ENCODE measurements at places on chromosomes 13 and 19. TPM values are rescaled to one million over a fixed set of nuclear protein-coding genes. Genes with fewer than 3 reads are reported as not detected.
A peak's percentile ranks its signal among the peaks of the same experiment; 100 is the strongest.

The ZNF418 gene
- total RNA-seq, result 10.9 TPM

DNA sequence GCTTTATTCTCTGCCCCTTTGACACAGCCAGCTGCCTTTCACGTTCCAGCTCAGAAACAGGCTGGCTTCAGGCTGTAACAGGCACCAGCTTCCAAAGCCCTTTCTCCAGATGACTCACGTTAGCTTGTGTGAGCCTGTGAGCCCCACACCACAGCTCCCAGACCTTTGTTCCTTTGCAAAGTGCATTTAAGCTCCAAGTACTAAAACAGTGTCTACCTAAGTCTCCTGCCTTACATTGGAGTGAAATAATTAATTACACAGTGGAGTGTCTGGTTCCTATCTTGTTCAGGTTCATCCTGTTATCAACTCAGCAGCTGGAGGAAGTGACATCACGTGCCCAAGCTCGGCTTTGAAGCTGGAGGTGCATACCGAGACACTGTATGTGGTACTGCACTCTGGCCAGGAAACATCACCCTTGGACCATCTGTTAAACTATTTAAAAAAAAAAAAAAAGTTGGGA is 475.8 kb downstream of the FOXO1 start:
- H3K36me3 ChIP-seq, result no peaks in the 10 kb centered on the region
- no peak for DNase-seq

DNA sequence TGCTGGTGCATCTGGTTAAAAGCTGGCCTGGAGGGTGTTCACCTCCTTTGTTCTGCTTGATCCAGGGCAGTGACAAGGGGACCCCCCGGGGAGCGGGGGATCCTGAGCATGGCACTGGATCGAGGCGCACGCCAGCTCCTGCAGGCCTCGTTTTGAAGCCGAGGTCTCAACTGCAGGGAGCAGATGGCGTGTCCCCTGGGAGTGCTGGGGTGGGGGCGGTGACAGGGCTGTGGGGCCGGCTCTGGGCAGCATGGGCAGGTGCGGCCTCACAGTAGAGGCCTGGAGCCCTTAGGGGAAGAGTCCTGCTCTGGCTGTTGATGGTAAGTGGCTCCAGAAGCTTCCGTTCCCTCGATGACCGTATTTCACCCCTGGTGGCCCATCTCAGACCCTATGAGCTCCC is 51.8 kb downstream of the CRTC1 start:
- peaks cover 17% of the 10 kb centered on the region for H3K4me1 ChIP-seq
- no peak overlapping the region for H3K27ac ChIP-seq
- H3K4me3 ChIP-seq, result no peak overlapping the region

DNA sequence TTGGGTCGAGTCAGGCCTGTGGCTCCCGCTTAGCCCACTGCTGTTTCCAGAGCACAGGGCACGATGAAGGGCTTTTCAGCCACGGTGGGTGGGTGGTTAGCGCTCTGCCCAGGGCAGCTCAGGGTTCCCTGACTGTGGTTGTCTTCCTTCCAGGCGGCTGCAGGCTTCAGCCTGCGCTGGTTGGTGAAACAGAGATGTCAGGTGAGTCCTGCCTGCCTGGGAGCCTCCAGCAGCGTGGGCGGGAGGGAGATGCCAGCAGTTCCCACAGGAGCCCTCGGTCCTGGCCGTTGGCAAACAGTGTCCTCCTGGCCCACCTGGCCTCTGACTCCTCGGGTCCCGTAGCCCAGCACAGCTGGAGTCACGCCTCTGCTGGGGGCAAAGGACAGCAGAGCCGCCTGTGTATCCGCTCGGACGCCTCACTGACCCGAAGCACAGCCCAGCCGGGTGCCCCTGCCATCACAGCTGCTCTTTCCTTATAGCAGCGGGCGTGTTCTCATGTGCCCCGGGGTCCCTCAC is 9.7 kb downstream of the ADAT3 start:
- H3K27ac ChIP-seq, result no peak overlapping the region
- no peaks in the 10 kb centered on the region for H3K27me3 ChIP-seq
- no peak overlapping the region for H3K4me3 ChIP-seq
- no peaks in the 10 kb centered on the region for H3K4me1 ChIP-seq
- no peak for DNase-seq

- peaks cover 26% of the 10 kb centered on the region for H3K27me3 ChIP-seq
- H3K36me3 ChIP-seq, result no peaks in the 10 kb centered on the region
- no peak overlapping the region for H3K27ac ChIP-seq
- no peak overlapping the region for H3K4me3 ChIP-seq
Observed at GRCh38 chr19:35313587-35313986, 15.4 kb upstream of the CD22 start.

The FBN3 gene
- total RNA-seq, result not detected

The BCAM gene
- total RNA-seq, result 91.9 TPM

The CD79A gene
- total RNA-seq, result not detected

DNA sequence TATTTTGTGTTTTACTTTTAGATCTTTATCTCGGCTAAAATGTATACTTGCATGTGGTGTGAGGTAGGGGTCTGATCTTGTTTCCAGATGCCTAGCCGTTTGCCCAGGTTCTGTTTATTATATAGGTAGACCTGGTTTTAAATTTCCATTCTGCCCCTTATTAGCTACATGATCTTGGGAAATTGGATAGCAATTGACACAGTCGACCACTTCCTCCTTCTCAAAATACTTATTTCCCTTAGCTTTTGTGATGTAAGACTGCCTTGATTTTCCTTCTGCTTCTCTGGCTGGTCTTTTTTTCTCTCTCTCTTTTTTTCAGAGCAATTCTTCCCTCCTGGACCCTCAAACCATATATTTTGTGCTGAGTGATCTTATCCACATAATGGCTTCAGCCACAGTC is 3.0 kb upstream of the PGLYRP1 start:
- no peak overlapping the region for H3K4me3 ChIP-seq
- no peaks in the 10 kb centered on the region for H3K36me3 ChIP-seq
- H3K27me3 ChIP-seq, result peaks cover 84% of the 10 kb centered on the region

DNA sequence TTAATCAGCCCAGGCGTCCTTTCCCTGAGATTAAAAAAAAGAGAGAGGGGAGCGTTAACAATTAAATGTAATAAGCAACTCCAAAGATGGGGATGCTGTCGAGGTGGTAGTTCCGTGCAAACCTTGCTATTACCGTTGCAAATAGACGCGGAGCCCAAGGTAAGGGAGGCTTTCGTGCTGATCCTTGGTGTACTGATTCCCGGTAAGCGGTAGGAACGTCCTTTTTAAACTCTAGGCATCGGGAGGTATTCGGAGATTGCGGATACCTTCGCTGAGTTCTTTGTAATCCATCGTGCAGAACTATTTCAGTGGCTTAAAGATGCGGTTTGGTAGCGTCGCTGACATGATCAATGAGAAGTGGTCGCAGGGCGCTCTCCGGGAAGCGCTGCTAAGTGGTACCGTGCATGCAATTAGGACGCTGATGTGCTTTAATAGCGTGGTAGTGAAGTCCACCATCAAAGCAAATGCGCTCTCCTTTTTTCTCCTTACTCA is 3.1 kb downstream of the SLITRK5 start:
- H3K4me1 ChIP-seq, result peaks cover 49% of the 10 kb centered on the region
- H3K4me3 ChIP-seq, result peak overlapping the region; percentile 4
- peaks cover 98% of the 10 kb centered on the region for H3K27me3 ChIP-seq
